Mesendoderm (in vitro differentiated cells): ENCODE measurements at places on chromosomes 4 and X.
A peak's percentile ranks its signal among the peaks of the same experiment; 100 is the strongest.

DNA sequence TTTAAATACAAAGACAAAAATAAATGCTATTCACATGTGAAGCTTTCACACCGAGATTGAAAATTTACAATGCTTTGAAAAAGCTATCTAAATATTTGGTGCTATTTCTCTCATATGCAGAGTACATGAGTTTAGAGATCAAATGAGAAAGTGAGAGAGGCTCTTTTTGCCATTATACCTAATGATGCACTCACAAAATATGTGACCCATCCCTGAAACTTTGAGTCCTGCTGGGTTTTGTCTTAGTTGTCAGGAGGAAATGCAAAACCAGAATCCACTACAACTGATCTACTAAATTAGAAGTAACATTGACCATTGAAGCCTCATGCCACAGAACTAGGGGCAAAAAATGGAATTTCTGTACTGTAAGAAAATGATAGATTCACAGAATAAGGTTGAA is 251.7 kb downstream of the MAPK10 start:
- DNase-seq, result peak; percentile 72

DNA sequence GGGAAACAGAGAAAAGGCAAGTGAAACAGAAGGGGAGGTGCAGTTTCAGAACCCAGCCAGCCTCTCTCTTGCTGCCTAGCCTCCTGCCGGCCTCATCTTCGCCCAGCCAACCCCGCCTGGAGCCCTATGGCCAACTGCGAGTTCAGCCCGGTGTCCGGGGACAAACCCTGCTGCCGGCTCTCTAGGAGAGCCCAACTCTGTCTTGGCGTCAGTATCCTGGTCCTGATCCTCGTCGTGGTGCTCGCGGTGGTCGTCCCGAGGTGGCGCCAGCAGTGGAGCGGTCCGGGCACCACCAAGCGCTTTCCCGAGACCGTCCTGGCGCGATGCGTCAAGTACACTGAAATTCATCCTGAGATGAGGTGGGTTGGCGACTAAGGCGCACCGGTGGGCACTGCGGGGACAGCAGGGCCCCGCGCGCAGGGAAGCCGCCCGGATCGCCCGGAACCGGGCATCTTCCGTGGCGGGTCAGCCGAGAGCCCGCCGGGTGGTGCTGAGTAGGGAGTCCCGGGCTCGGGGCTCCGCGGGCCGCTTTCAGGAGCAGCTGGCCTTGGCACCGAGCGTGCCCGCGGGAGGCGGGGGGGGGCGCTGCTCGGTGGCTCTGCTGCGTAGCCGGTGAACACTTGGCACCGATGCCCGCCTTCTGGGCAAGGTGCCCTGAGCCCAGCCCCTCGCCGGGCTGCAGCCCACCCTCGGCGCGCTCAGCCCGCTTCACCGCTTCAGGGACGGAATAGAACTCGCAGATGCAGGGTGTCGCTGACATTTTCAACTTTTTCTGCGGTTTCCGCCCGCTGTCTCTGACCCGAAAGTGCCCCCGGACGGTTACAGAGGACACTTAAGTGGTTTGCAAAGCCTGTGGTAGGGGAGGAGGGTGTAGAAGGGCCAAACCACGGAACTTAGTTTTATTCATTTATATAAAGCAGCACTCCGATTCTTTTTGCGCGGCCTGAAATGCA is at the start of gene CD38:
TSS of gene CD38 (plus strand) at position 40 of the 953 bp plus-strand sequence. CDS start at position 127, 87 bp downstream.
- DNase-seq, result peak; percentile 22

DNA sequence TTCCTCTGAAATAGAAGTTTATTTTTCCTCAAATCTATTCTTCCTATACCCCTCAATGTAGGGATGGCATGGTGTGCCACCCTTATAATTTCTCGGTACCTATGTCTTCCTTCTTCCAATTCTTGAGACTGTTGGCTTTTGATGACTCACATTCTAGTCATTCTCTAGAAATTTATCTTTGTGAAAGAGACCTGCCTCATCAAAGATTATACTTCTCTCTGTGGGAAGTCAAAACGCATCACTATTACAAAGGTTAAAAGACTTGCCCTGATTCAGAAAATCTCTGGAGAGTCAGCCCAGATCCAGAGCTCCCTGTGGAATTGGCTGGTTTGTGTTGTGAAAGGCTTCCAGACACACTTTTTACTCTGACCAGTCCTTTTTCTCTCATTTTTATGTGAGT is 65.9 kb upstream of the FSTL5 start:
- no peak for DNase-seq

- no peak for DNase-seq
Observed at GRCh38 chr4:30416547-30416946, 303.6 kb upstream of the PCDH7 start.

- no peak for DNase-seq
Observed at GRCh38 chrX:72382202-72382595, 76.5 kb upstream of the CITED1 start.

DNA sequence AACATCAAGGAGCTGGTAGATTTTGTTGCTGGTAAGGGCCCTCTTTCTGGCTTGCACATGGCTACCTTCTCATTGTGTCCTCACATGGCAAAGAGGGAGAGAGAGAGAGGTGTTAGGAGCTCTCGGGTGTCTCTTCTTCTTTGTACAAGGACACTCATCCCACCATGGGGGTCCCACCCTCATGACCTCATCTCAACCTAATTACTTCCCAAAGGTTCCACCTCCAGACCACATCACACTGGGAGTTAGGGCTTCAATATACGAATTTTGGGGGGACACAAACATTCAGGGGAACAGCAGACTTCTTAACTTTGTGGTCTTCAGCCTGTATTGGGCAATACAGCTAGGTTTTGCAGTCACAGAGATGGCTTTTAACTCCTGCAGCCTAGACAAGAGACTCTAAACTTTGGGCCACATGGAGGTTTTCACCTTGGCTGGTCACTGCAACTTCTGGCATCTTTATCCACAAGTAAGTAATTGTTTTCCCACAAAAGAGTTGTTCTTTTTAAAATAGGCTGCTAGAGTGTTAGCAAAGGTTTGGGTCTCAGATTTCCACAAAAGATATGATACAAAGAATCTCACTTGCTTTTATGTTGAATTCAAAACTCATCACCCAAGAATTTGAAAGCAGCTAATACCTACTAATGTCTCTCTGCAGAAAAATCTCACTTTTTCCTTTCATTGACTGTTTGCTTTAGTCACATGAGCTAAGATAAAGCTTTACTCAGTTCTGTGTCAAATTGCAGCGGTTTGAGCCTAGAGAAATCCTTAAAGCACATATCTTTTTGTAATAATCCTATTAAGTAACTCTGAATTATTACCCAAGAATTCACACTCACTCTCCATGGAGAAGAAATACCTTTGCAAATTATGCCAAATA is 39.6 kb upstream of the BBS12 start:
- no peak for DNase-seq

GRCh38 chrX:110341189-110342035 is 17.2 kb upstream of the RTL9 start:
- peak; percentile 18 for DNase-seq

- peak; percentile 10 for DNase-seq
Observed at GRCh38 chr4:152304220-152304619, 231.7 kb downstream of the FBXW7 start.

DNA sequence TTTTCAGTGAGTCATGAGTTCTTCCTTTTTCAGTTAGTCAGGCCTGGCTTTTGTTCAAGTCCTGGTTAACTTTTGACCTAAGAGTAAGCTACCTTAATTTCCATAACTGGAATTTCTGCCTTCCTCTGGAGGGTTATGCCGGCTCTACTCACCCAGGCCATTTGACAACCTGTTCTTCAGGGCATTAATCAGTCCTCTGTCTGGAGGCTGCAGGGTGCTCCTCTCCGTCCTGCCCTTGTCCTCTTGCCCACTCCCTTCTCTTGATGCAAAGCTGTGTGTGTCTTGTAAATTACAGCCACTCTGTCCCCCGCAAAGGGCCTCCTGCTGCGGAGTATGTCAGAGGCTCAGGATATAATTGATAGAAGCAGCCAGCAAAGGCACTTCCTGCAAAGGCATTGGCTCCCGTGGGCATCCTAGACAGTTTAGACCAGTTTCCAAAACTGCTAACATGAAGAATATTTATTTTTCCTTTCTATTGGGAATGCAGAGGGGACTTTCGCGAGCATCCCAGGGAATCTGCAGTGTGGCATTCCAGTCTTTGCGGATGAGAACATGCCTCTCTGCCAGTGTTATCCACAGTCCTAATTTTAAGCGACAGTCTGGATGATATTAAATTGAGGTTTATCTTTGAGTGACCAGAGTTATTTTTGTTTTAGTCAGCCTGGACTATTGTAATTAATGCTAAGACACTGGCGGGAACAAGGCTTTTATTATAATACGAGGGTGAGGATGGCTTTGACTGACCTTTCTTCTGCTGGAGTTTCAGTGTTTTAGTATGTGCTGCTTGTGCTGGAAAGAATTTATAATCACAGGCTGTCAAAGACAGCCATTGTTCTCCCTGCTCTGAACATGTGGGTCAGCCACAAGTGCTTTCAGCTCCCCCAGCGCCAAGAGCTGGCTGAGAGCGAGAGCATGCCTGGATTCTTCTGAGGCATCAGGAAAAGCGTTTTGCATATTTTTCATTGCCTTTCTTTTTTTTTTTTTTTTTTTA is 74.2 kb downstream of the LIMCH1 start:
- peak; percentile 69 for DNase-seq

GRCh38 chr4:124631760-124632159 is 80.8 kb downstream of the ANKRD50 start:
- peak; percentile 98 for DNase-seq

GRCh38 chr4:1711571-1712215 is 426 bp downstream of the SLBP start:
- DNase-seq, result peak; percentile 54

DNA sequence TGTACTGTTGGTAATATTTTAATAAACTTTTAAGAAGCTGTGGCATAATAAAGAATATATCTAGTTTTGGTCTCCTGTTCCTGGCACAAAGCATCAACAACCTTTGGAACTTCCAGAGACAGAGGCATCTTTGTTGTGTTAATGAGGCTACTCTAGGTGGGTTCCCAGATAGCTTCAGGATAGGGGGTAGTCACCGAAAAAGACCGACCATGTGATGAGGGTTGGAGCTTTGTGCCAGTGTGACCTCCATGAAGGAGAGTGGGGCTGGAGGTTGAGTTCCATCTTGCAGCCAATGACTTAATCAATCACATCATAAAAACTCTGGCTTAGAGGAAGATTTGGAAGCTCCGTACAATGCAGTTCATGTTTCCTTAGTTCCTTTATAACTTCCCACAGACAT is 9.9 kb downstream of the PPAT start:
- DNase-seq, result peak; percentile 66

DNA sequence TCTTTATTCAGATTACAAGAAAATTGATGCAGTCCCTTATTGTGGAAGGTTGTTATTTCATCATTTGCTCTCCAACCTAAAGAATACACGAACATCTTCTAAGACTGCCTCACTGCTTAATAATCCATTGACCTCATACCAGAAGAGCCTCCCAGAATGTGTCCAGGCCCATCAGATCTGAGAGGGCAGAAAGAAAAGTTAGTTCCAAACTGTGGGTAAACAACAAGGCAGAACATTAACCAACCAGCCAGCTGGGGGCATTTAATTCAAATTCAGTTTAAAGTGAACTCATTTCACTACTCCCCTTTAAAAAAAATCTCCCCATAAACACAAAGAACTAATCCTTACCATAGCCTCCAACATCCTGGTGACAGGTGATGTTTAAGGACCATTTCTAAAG is 13.8 kb downstream of the GPC4 start:
- DNase-seq, result no peak

DNA sequence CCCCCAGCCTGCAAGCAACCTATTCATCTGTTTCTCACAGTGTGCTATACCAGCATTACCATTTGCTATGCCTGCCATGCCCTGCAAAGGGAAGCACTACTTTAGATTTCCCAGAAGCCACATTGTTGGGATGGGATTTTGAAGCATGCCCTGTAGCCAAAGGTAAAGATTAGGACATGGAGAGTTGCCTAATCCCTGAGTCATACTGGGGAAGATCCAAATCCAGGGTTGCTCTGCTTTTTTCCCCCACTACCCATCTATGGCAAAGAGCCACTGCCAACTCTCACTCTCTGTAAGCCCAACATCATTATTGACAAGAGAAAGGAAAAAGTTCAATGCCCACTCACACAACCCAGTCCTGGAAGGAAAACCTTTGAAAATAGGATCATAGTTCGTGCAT is 36.7 kb upstream of the TMEM164 start:
- no peak for DNase-seq

- no peak for DNase-seq
Observed at GRCh38 chr4:172794307-172794703, 374.3 kb upstream of the GALNT7 start.

DNA sequence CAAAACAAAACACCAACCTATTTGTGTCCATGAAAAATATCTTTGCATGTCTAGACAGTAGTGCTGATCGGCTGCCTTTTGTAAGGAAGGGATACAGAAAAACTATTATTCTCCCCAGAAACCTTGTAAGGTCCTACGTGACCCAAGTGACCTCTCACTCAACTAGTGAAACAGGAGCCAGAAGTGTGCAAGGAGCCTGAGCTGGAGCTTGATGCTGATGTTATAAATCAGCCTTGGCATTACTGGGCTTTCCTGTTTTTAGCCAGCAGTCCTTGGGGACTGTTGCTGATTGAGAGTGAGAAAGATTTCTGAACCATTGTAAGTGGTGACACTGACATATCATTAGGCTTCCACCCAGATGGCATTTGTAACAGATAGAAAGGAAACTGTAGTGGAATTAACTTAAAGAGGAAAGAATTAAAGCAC is 100.8 kb upstream of the LIMCH1 start:
- DNase-seq, result no peak

DNA sequence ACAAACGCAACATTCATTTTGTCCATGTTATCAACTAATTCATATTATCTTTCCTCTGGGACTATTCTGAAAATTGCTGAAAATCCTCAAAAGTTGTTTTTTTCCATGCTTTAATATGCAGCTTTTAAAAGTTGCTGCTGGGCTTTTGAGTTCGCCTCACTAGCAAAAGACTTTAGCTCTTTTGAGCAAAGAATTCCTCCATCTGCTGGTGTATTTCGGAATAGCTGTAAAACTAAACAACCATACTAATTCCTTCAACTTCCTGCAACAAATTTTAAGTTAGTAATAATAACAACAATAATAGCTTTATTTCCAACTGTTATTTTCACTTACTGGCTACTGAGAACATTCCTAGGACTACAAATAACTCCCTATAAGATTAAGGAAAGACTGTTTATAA is 124.5 kb upstream of the PLAC1 start:
- no peak for DNase-seq

- DNase-seq, result no peak
Observed at GRCh38 chr4:117001077-117001476, 84.3 kb downstream of the TRAM1L1 start.

DNA sequence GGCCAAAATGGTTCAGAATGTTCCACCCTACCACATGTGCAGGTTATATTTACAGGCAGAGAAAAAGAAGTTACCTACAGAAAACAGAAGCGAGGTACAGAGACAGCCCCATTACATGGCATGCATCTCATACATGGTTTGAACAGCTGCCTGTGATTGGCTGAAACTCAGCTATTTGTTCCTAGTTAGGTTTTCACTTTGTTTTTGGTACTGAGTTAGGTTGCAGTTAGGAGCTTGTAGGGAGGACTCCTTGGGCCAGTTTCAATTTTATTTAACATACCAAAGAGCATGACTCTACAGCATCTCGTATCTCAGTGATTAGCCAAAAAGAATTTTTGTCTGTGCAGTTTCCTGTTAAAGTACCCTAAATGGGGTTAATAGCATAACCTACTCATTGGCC is 392.0 kb downstream of the MAPK10 start:
- DNase-seq, result no peak
